Stimulated activated CD8-positive, alpha-beta memory T cell treated with anti-CD3 and anti-CD28 coated beads, Interleukin-4, amount 100 ng/mL, for 24 hours (primary cell): ENCODE measurements at places on chromosomes 12 and 14.

GRCh38 chr14:67221982-67222328 lies 19.3 kb upstream of the PALS1 start:
- no peak for DNase-seq

GRCh38 chr12:17192721-17193120 lies 586.8 kb upstream of the LMO3 start:
- DNase-seq = no peak

DNA sequence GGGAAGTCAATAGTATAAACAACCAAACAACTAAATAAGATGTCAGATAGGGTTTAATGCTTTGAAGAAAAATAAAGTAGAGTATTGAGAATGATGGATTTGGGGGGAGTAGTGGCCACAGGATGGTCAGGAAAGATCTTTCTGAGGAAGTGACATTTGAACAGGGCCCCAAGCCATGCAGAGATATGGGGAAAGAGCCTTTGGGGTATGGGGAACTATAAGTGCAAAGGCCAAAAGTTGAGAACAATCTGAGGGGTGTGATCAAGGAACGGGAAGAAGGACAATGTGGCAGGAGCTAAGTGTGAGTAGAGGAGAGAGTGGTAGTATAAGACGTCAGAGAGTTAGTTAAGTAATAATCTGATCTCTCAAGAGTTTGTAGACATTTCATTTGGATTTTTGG lies 1.3 kb downstream of the MRPS35 start:
- no peak for DNase-seq

DNA sequence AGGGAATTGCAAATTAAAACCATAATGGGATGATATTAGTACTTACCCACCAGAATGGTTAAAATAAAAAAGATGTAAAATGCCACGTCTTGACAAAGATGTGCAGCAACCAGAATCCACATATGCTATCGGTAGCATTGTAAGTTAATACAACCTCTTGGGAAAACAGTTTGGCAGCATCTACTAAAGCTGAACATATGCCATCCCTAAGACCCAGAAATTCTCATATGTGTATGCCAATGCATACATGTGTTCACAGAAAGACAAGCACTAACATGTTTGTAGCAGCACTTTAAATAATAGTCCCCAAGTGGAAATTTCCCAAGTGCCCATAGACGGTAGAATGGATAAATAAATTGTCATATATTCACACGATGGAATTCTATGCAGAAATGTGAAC lies 28.3 kb upstream of the SLC5A8 start:
- no peak for DNase-seq

- no peak for DNase-seq
These were observed 3.3 kb upstream of the KCNA5 start for GRCh38 chr12:5040368-5040767.

DNA sequence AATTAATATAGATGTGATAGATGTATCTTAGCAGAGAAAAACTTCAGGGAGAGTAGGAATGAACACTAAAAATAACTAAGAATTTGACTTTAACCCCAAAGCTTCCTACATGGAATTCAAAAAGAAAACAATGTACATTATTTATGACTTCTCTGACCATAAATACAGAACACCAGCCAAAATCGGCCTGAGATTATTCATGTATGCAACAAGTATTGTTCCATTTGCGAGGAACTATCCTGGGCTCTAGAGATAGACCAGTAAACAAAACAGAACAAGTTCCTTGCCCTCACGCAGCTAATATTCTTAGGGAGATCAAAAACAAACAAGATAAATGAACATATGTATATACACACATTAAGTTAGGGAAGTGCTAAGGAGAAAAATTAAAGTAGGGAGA lies 432.3 kb upstream of the SOX5 start:
- DNase-seq = no peak

DNA sequence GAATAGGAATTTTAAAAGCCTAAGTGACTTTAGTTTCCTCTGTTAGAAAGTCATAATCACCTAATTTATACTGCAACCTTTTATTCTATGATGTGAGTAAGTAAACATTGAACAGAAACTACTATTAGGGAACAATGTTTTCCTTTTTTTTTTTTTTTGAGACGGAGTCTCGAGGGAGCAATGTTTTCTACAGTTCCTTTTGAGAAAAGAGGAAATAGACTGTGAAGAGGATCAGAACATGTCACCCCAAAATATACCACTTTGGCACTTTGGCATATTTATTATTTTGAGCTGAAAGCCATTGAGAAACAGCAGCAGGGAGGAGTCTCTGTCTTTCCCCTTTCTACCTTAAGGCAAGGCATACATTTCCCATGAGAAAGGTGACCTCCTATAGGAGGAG lies 162.7 kb upstream of the CNOT2 start:
- DNase-seq = no peak

GRCh38 chr12:20442322-20442721 lies 74.0 kb downstream of the PDE3A start:
- no peak for DNase-seq

DNA sequence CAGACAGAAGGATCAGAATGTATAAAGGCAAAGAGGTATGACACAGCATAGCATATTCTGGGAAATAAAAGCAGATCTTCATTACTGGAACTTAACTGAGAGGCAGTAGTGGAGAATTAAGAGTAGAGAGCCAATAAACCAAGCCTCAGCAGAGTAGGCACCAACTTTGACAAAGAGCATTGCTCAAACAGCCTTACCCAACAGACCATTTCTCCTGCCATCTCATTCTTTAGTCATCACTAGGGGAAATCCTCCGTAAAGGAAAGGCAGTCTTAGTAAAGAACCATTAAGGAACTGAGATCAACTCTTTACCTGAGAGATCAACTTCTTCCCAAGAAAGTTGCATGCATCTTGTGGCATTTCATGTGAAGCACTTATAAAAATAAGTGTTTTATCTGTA lies 36.6 kb downstream of the SENP1 start:
- DNase-seq = no peak

GRCh38 chr14:76773188-76773885 lies 12.1 kb downstream of the VASH1 start:
- DNase-seq = no peak

- no peak for DNase-seq
These were observed 1.9 kb downstream of the RIMKLB start for GRCh38 chr12:8699714-8700113.

- no peak for DNase-seq
These were observed 100.0 kb downstream of the CCDC91 start for GRCh38 chr12:28290262-28290661.

DNA sequence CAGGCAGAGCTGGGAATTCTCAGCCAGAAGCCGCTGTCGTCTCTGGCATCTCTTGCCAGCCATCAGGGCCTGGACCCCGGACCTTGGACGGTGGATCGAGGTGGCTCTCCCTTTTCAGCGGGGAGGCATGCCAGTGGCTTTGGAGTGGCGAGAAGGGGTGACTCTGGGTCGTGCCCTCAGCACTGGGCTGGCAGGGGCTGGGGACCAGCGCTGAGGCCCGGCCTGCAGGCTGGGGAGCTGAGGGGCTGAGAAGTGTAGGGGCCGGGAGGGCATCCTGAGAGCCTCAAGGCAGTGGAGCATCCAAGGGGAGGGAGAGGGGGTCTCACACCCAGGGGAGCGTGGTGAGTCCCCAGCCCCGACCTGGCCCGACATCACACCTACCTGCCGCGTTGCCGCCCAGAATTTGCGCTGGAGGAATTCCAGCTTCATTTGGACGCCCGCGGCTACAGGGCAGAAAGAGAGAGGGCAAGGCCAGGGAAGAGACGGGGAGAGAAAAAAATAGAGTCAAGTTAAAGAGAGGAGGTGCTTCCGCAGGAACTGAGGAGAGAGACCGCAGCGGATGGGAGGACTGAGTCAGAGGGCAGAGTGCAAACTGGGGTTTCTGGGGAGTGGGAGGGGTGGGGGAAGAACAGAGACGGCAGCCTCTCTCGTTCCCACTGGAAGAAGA lies 9.0 kb upstream of the LRTM2 start:
- DNase-seq = peak; percentile 19

DNA sequence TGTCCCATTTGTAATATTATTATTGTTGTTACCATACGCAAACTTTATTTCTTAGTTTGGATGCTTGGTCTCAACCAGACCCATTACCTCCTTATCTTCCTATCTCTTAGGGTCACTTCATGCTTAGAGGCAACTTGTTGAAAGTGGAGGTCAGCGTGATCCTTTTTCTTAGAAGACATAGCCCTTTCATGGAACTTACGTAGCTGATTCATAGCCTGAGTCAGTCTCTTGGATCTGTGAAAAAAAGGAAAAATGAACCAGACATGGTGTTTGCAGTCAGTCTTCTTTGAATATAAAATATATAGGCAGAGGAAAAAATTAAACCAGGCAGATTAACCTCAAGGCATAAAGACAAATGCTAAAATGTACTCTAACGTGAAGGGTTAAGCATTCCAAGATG lies 613.7 kb downstream of the DIO2 start:
- DNase-seq = no peak

GRCh38 chr12:53927220-53928029 lies 11.2 kb upstream of the HOXC13 start:
- DNase-seq = no peak

- no peak for DNase-seq
These were observed 31.1 kb upstream of the DUSP6 start for GRCh38 chr12:89383235-89384049.
